ENCODE measurements at places on chromosomes 5 and 9. TPM values are rescaled to one million over a fixed set of nuclear protein-coding genes. Genes with fewer than 3 reads are reported as not detected.
A peak's percentile ranks its signal among the peaks of the same experiment; 100 is the strongest.

- no peak for DNase-seq
Observed at GRCh38 chr9:118570066-118570465, 799.2 kb downstream of the BRINP1 start.

GRCh38 chr5:83102364-83102980 lies 25.1 kb downstream of the XRCC4 start:
- DNase-seq, result no peak

GRCh38 chr5:33684496-33685159 lies 207.2 kb downstream of the ADAMTS12 start:
- no peak for DNase-seq

DNA sequence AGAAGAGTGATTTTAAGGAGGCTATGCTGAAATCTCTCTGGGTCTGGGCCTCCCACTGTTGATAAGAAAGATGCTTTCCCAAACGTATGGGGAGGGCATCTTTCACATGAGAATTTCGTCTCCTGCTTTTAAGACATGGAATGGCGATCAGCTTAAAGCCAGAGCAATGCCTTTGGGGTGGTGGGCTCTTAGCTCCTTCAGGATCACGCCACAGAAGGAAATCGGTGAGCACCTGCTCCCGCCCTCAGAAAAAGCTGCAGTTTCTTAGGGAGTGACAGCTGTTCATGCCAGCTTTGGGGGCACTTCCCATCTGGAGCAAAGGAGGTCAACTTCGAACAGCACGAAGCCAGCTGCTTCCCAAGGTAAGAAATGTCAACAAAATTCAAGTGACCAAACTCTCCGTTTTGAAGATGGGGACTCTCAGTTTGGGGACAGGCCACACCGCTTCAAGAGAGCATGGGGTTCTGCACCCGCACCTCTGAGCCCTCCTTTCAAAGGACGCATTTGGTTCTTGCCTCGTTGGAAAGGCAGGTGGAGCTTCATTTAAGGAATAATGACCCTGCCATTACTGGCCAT lies 39.0 kb downstream of the TRIP13 start:
- DNase-seq, result no peak

GRCh38 chr9:91074866-91075265 lies 273.2 kb downstream of the SYK start:
- DNase-seq, result no peak

DNA sequence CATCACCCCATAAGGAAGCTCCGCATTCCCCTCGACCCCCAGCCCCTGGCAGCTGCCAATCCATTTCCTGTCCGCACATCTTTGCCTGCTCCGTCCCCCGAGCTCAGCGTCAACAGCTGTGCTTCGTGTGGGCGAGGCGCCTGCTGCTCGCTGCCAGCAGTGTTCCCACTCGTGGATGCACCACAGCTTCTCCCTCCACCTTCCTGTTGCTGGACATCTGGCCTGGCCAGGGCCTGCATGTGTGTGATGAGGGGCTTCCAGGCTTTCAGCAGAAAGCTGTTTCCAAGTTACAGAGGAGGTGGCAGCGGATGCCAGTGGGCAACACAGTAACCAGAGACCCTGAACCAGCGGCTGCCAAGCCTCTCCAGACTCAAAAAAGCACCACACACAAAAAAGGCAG lies 86.0 kb downstream of the PRRT1B start:
- DNase-seq, result no peak

GRCh38 chr9:111527347-111527746 lies 2.4 kb downstream of the ZNF483 start:
- no peak for DNase-seq

DNA sequence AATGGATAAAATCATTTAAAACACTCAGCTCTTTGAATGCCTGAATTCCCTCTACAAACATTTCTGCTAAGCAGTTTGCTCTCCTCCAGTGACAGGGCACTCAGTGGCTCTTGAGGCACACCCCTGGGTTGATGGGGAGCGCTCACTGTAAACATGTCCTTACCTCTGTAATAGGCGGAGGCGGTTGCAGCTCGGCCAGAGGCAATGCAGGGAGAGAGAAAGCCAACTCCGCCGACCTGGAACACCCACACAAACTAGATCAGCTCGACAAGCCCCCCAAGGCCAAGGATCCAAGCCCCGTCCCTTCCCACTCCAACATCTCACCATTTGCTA lies 329 bp downstream of the CDC23 start:
- no peak for DNase-seq

DNA sequence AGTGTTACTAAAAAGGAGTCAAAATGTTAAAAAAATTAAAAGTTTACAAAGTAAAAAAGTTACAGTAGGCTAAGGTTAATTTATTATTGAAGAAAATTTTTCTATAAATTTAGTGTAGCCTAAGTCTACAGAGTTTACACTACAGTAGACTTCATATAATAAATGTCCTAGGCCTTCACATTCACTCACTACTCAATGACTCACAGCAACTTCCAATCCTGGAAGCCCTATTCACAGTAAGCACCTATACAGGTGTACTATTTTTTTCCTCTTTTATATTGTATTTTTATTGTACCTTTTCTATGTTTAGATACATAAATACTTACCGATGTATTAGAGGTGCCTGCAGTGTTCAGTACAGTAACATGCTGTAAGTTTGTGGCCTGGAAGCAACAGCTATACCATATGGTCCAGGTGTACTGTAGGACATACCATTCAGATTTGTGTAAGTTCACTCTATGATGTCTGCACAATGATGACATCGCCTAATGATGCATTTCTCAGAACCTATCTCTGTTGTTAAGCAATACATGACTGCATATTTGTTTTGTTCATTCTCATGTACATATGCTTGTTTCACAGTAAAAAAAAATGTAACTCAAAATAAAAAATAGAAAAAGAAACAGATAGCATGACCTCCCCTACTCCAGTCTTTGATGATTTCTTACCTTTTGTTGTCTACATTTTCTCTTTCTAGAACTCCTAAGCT lies 64.7 kb downstream of the NR3C1 start:
- peak; percentile 95 for DNase-seq

DNA sequence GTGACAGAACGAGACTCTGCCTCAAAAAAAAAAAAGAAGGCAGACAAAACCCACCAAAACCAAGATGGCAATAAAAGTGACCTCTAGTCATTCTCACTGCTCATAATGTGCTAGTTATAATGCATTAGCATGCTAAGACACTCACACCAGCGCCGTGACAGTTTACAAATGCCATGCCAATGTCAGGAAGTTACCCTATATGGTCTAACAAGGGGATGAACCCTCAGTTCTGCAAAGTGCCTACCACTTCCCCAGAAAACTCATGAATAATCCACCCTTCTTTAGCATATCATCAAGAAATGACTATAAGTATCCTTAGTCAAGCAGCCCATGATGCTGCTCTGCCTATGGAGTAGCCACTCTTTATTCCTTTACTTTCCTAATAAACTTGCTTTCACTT lies 4.7 kb upstream of the BICD2 start:
- DNase-seq, result no peak

DNA sequence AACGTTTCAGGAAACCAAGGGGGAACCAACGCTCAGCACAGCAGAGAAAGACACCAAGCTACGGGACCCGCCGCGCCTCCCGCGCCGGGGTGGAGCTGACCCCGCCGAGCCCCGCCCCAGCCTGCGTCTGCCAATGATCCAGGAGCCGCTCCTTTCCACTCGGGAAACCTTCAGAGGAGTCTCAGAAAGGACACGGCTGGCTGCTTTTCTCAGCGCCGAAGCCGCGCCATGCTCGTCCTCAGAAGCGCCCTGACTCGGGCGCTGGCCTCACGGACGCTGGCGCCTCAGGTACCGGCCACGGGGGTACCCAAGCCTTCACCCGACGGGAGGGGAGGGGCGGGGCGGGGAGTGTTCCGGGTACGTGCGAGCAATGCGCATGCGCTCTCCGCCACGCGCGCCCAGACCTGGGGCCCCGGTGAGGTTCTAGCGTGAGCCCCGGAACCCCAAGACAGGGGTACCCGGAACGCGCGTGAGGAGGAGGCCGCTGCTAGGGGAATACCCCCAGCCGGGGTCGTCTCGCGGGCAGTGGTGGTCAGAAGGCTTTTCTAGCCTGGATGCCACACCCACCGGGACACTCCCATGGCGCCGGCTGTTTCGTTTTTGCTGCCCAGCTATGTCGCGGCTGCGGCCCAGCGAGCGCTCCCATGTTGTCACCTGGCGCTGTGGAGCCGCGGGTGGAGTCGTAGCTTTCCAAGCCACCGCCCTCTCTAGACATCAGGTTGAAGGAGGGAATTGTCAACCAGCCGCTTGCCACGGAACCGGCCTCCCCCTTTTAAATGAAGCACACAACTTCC lies at the start of gene NIPSNAP3A:
TSS of gene NIPSNAP3A (plus strand) at position 119 of the 794 bp plus-strand sequence. CDS start at position 229, 110 bp downstream.
- DNase-seq, result peak; percentile 57

DNA sequence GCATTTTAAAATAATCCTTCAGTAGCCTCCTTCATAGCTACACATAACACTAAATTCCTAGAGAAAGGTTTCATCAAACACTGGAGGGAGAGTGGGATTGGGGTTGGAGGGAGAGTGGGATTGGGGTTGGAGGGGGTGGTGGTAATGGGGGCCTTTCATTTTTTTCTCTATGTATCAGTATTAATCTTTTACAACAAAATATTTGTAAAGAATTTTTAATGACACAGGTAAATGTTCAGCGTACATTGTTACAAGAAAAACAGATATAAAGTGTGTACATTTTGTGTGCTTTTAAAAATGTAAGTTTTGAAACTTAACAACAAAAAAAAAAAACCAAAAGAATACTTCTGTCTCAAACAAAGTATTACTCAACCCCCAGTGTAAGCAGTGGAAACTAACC lies 266.4 kb downstream of the DENND1A start:
- no peak for DNase-seq

- DNase-seq, result no peak
Observed at GRCh38 chr9:110807956-110808598, 139.5 kb downstream of the MUSK start.

DNA sequence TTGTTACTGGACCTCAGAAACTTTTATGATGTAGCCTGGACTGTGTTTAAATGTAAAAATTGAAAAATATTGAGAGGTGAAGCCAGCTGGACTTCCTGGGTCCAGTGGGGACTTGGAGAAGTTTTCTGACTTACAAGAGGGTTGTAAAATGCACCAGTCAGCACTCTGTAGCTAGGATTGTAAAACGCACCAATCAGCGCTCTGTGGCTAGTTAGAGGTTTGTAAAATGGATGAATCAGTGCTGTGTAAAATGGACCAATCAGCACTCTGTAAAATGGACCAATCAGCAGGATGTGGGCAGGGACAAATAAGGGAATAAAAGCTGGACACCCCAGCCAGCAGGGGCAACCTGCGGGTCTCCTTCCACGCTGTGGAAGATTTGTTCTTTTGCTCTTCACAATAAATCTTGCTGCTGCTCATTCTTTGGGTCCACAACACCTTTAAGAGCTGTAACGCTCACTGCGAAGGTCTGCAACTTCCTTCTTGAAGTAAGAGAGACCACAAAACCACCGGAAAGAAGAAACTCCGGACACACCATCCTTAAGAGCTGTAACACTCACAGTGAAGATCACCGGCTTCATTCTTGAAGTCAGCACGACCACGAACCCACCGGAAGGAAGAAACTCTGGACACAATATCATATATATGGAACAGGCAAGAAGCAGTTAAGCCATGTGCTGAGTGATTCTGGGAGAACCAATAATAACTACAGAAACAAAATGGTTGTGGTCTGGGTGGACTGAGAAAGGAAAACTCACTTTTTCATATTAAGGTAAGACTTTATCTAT lies 201.3 kb downstream of the GABRG2 start:
- DNase-seq, result no peak

Gene PTGER4
- 6.1 TPM for total RNA-seq

Gene ALG2
- 55.0 TPM for total RNA-seq

Gene SPACA9
- 0.79 TPM for total RNA-seq
